Stimulated activated CD8-positive, alpha-beta memory T cell treated with anti-CD3 and anti-CD28 coated beads, Interleukin-12 subunit alpha, Interleukin-12 subunit beta, amount 100 ng/mL, for 4 hours (primary cell): ENCODE measurements at places on chromosomes 3 and 15.

DNA sequence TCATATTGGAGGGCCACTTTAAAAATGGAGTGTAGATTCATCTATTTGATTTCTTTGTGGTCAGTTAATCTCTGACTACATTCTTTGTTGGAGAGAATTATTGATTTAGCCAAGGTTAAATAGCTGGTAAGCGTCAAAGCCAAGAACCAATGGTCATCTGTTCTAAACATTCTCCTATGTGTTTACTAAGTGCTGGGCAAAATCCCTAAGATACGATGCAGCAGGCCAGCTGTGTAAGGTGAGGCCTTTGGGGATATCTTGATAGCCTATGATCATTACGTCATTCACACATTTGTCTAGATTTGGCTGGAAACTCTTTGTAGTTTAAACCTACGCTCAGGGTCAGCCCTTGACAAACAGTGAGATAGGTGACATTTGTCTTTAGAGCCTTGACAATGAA is 236.2 kb downstream of the NR1D2 start:
- no peak for DNase-seq

DNA sequence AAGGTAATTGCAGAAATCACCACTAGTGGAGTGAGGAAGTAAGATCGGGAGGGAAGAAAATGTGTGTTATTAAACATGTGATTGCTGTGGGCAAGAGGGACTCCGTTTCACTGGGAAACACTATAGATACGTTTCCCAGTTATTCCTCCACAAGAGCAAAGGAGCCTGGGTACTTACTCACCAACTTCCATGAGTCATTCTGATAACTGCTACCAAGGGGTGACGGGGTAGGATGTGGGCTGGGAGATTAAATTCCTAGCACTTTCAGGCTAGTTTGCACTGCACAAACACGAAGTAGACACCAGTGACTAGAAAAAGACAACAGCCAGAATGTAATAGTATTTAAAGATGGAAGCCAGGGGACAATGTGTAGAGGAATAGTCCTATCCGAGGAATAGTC is 812.9 kb upstream of the CFAP20DC start:
- no peak for DNase-seq

DNA sequence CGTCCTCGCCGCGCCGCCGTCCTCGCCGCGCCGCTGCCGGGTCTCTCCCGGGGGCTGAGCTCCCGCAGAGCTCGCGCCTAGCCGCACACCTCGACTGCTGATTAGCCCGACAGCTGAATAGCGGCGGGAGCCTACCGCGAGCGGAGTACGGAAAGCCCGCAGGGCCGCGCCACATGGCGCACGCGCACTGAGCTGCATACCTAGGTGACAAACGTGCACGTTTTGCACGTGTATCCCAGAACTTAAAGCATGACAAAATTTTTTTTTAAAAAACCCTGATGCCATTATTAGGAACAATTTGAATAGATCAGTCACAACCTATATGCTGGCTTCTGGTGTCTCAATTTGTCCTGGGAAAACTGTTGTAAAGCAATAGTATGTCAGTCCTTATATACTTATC is at the start of gene GOLGA8A:
TSS of gene GOLGA8A (minus strand) at position 122 of the 400 bp plus-strand sequence. CDS start 48,117 bp downstream, outside the sequence.
- DNase-seq: peak; percentile 70

DNA sequence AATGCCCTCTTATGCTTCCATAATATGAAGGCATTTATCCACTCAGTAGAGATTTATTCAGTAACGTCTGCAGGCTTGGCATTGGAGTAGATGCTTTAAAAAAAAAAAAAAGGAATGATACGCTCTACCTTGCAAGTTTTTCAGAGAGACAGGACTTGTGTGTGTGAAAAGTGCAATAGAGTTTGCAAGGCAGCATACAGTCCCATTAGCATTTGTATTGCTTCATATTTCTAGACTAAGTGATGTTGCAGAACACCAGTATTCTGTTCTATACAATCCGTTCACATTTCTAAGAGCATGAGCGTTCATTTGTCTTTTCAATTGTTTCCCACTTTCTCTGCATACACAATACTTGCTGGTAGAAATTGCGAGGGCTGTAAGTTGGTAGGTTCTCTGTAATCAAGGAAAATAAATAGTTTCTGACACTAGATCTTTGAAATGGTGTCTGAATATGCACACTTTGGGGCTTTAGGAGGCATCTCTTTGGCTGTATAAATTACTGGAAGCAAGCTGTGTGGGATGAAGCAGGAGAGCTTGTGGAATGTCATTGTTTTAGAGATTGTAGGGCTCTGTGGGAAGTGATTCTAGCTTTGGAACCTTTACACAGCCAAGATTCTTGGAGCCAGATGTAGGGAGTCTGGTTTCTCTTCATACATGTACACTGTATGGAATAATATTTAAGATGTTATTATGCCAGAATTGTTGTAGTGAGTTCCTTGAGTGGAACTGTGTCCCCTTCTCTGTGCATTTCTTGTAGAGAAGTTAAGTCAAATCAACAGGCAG is 262.7 kb downstream of the FEZF2 start:
- no peak for DNase-seq

DNA sequence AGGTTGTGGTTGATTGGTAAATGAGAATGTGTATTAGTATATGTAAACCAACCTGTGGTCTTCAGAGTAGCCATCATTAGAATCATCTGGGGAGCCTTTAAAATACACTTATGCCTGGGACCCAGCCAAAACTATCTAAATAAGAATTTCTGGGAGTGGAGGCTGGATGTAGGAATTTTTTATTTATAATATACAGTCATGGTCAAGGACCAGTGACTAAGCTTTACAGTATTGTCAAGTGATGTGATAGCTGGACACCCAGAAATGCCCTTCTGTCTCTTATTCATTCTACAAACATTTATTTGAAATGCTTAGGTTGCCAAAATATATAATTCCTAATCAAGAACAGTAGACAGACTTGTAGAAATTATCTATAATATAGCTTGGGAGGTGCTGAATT is 132.2 kb downstream of the MBNL1 start:
- DNase-seq: no peak

GRCh38 chr3:15055019-15055557 is 10.0 kb downstream of the MRPS25 start:
- peak; percentile 34 for DNase-seq

DNA sequence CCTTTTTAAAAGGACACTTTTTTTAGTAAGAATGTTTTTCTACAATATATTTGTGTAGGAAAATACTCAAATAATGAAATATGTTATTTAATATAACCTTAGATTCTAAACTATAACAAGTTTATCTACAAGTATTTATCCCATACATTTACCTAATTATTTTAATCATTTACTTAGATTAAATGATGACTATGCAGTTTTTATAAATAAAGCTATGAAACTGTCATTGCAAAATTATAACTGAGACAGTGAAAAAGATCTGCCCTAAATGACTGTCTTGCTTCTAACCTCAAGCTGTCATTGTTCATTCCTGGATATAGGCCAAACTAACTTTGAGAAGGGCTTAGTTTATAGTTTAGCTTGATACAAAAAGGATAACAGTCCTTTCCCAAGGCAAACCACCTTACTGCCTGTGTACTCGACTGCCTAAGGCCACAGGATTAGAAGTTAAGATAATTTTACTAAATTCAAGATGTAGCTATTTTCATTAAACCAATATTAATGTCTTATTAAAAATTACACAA is 84.1 kb downstream of the GLDN start:
- DNase-seq: no peak

GRCh38 chr15:31487811-31488436 is 161.3 kb downstream of the KLF13 start:
- no peak for DNase-seq

DNA sequence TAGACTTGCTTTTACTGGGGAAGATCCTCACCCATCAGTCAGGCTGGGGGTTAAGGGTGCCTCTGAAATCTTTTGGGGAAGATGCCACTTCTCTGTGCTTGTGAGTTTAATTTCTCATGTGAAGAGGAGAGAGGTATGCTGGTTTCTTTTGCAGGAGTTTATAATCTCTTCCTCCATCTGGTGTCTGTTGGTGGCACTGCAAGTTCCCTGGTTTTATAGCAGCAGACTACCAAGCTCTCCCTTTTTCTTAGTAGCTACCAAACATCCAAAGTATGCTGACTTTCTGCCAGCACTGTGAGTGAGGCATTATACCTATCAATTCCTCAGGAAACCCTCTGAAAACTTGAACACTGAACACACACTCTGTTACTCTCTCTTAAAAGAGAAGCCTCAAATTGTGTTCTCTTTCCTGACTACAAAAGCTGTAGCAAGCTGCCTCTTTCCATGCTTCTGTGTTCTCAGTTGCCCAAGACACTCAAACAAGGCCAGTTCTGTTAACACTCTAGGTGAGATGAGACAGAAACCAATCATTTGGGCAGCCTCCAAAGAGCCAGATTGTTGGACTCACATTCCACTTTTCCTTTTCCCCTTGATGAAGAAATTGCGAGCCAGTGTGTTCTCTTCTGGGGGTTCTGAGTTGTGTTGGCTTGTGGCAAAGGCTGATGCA is 299.5 kb downstream of the GAP43 start:
- no peak for DNase-seq

GRCh38 chr3:24953060-24953771 is 458.6 kb upstream of the THRB start:
- DNase-seq: no peak

- no peak for DNase-seq
Measured at GRCh38 chr15:56052395-56053045, 59.1 kb upstream of the NEDD4 start.

DNA sequence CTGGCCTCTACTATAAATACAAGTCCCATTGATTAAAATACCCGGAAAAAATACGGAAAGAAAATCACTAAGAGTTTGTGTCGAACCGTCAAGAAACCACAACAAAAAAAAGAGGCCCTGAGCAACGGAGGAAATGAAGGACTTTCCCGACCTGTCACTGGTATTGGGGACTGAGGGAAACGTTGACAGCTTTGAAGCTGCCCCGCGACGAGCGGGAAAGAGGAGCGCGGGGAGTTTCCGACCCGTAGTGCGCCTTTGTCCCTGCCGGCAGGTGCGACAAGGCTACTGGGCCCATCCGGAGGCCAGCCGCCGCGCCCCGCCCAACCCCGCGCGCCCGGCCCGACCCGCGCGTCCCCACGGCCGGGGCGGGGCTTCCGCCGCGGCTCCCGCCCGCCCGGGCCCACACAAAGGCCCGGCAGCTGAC is 416 bp downstream of the PBRM1 start:
- DNase-seq: no peak

GRCh38 chr15:67701669-67702068 is 123.6 kb upstream of the SKOR1 start:
- DNase-seq: no peak

DNA sequence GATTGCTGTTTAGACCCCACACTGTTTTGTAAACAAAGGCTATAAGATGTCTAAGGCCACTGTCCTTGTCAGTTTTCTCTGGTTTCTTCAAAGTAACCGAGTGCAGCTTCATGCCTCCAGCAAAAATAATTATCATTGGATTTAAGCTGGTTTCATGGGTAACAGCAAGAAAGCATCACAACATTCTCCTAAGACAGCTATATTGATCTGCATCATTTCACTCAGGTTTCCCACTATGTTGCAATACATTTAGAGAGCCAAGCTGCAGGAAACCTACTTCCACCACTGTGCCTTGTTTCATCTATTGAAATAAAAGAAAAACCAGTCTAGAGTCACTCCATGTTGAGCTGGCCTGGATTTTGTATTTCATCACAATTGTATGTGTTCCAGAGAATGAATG is 351.4 kb downstream of the OXSM start:
- no peak for DNase-seq

- no peak for DNase-seq
Measured at GRCh38 chr15:84975871-84976351, 5.7 kb upstream of the PDE8A start.
